ENCODE measurements at places on chromosomes 4 and X.
A peak's percentile ranks its signal among the peaks of the same experiment; 100 is the strongest.

- DNase-seq, result no peak
Measured at GRCh38 chr4:13844740-13845139, 217.2 kb upstream of the BOD1L1 start.

DNA sequence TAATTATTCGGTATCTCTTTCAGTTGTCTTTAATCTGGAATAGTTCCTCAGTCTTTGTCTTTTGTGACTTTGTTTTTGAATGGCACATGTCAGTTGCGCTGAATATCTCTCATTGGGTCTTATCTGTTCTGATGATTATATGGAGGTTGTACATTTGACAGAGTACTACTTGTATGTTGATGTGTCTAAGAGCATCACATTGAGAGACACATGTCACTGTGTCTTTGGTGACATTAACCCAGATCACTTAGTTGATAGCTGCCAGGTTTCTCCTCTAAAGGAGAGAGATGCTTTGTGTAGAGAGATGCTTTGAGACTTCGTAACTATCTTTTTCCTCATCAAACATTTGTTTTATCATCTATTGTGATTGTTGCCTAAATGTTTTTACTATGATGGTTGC, 92.1 kb downstream of the USP9X start:
- no peak for DNase-seq

DNA sequence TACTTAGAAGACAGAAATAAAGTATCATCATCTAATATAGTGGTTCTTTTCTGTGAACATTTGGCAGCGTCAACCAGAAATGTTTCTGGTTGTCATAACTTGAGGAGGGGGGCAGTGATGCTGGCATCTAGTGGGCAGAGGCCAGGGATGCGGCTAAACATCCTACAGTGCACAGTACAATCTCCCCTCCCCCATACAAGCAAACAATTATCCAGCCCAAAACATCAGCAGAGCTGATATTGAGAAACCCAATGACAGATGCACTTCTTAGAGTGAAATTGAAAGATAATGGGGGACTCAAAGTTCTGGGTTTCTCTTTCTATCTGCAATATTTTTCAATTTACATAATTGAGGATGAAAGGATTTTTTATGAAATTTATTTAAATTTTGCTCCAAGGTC, 1.9 kb upstream of the EIF1AX start:
- no peak for DNase-seq

DNA sequence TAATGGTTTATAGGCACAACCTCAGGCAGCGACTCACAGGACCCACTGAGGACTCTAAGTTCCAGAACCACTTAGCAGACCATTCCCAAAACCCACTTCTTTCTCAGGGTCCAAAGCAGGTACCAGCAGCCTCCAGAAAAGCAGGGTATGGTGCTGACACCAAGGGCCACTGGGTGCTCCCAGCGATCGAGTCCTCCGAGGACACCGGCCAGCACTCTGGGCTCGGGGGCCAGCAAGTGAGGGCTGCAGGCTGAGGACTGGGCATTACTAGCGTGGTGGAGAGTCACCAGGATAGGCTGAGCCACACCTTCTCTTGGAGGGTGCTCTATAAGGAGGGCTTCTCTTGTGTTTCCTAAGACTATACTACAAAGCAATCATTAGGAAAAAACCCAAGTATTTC, 19.3 kb downstream of the LETM1 start:
- DNase-seq, result no peak

DNA sequence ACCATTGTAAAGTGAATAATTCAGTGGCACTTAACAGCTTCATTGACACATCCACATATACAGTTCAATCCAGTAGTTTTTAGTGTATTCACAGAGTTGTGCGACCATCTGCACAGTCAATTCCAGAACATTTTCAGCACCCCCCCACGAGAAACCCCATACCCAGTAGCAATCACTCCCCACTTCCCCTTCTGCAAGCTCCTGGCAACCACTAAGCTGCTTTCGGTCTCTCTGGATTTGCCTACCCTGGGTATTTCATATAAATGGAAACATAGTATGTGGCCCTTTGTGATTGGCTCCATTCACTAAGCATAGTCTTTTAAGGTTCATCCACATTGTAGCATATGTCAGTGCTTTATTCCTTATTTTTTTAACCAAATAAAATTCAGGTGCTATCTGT, 10.0 kb downstream of the MSL3 start:
- no peak for DNase-seq

DNA sequence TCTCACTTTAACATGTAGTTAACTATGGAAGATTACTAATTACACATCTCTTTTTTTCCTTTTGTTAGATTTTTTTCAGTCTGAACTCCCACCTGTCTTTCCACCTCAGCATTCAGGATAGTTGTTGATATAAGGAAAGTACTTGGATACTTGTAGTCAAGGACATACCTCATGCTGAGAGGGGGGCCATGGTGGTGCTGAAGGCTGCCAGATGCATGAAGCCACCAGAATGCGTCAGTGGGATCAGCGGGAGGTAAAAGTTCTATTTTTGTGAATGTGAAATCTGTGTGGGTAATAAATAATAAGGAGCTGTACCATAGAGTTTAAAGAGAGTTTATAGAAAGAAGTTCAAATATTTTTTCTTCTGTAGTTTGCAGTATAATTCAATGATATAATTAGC, 13.1 kb upstream of the NDST4 start:
- DNase-seq, result no peak

DNA sequence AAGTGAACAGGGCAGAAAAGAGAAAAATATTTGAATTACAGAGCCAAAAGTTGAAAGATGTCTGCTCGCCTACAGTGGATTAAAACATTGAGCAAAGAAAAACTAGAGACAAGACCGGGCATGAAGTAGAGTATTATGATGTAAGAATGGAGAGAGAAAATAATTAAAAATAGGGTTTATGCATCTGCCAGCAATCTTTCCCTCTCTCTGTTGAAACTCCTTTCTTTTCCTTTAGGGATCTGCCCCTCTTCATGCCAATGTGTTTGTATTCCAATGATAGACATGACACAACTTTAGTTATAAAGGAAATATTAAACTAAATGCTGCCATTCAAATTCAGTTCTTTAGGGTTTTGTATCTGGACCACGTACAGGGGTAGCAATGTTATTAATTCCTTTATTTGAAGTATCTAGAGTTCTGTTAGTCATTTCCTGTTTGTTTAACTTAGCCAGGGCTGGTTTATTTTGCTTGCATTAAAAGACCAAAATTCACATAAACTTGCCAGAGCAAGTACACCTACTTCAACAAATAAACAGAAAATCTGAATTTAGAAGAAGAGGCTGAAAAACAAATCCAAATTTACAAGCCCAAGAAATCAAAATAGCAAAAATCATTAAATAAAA, 202.6 kb downstream of the SPOCK3 start:
- no peak for DNase-seq

DNA sequence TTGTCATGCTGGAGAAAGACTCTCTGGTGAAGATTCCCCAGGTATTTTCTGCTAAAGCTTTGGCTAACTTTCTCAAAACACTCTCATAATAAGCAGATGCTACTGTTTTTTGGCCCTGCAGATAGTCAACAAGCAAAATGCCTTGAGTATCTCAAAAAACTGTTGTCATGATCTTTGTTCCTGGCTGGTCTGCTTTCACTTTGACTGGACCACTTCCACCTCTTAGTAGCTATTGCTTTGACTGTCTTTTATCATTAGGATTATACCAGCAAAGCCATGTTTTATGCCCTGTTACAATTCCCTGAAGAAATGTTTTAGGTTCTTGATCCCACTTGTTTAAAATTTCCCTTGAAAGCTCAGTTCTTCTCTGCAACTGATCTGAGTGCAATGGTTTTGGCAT, 231.5 kb downstream of the SLC7A11 start:
- DNase-seq, result no peak

DNA sequence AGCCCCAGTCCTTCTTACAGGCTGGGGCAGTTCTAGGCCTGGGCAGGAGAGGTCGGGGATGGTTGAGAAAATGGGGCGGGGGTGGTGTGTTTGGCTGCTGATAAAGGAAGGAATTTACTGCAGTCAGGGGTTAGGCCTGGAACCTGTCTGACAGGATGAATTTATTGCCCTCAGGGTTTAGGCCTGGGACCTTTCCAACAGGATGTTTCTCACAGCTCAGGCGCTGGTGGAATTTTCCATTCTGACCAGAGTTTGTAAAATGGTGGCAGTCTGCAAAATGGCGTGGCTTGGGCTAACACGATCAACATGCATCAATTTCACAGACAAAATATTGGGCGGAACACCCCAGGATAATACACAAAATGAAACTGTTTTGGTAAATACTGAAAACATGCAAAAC, 83.5 kb upstream of the SPIN4 start:
- no peak for DNase-seq

DNA sequence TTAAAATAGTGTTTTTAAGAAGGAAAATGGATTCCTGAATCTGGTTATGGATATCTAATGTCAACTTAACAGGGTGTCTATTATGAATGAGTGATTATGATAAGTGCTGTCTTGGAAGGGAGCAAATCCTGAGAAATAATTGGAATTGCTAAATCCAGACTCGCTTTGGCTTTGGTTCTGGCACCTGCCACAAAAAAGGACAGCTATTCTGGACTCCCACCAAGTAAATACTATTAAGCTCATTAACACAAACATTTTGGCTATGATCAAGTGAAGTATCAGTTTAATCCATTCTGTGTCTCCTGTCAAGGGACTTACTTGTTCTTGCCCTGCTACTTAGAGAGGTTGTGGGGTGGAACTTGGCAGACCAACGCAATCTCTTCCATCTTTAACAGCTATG, 403.7 kb downstream of the CENPC start:
- DNase-seq, result no peak

DNA sequence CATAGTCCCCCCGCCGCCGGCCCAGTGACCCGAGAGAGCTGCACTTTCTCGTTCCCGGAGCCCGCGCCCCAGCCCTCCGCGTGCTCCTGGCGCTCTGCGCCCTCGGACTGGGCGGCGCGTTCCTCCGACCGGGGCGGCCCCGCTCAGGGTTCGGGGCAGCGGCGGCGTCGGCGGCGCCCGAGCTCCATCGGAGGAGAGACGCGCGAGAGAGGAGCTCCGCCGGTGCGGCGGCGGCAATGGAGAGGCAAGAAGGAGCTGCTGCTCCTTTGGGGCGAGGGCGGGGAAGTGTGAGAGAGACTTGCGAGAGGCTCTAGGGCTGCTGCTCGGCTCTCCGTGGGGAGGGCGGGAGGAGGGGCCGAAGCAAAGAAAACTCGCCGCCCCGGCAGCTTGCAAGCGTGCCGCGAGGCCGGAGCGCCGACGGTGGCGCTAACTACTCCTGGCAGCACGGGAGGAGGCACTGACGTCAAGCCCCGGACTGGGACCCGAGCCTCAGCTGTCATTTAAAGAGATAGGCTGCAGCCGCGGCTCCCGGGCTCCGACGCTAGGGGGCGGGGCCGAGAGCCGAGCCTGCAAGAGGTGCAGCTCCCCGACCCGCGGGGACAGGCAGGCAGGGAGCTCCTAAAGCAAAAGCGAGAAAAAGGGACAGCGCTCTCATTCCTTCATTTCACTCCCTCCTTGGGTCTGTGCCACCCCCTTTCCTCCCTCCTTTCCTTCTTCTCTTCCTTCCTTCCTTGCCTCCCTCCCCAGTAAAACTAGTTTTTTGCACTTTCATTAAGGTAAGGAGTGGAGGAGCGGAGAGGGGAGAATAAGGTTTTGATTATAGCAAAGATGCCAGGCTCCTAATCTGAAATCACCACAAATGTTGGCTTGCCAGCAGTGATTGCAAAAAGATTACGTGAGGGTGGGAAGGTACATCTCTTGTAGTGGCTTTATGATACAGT, at the start of gene KCTD8:
Gene KCTD8, minus strand, starts transcription at position 289 of the 941 bp plus-strand sequence.
- peak; percentile 3 for DNase-seq
